Dermis blood vessel endothelial cell (primary cell): ENCODE measurements at places on chromosomes 12 and 14. TPM values are rescaled to one million over a fixed set of nuclear protein-coding genes. Genes with fewer than 3 reads are reported as not detected.

The GUCY2C gene
- total RNA-seq, result not detected in 2 replicates

DNA sequence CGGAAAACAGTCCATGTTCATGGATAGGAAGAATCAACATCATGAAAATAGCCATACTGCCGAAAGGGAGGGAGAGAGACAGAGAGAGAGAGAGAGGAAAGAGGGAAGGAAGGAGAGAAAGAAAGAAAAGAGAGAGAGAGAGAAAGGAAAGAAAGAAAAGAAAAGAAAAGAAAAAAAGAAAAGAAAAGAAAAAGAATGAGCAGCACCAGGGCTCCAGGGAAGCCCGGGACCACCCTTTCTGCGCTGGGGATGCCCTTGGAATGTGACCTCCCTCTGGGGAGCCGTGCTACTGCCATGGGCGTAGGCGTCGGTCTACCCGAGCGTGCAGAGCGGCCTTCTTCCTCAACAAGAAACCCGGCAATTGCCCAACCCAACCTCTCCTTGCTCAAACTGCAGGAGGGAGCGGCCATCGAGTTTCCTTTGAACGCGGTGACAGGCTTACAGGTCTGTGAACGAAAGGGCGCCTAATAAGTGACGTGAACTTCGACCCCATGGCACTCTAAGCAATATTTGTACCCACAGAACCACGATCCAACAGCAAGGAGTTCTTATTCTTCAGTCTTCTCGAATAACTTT is 16.9 kb downstream of the OR6S1 start:
- peak; percentile 52 for DNase-seq

- peak; percentile 64 for DNase-seq
Measured at GRCh38 chr14:104967386-104968152, 10.6 kb downstream of the AHNAK2 start.

The DACT1 gene
- total RNA-seq, result 0.05 and 0.34 TPM in 2 replicates

DNA sequence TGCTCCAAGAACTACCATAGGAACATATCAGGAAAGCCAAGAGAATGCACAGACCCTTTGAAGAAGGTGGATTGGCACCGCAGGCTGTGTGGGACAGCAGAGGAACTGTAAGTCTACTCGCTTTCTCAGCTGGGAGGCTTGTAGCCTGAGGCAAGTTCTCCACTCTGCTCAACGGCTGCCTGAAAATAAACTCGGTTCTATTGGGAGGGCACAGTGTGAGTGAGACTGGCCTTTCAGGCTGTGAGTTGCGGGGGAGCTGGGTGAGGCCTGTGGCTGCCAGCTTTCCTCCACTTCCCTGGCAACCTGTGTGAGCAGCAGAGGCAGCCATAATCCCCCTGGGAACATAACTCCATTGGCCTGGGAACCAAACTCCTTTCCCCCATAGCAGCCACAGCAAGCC is 132.1 kb downstream of the ANKS1B start:
- no peak for DNase-seq

GRCh38 chr14:63877550-63877939 is 24.7 kb downstream of the SYNE2 start:
- DNase-seq, result no peak

The TOGARAM1 gene
- total RNA-seq, result 21.1 and 23.1 TPM in 2 replicates

- DNase-seq, result no peak
Measured at GRCh38 chr12:23891115-23891514, 58.4 kb downstream of the SOX5 start.

- DNase-seq, result peak; percentile 76
Measured at GRCh38 chr12:19979584-19979983, 388.8 kb upstream of the PDE3A start.

DNA sequence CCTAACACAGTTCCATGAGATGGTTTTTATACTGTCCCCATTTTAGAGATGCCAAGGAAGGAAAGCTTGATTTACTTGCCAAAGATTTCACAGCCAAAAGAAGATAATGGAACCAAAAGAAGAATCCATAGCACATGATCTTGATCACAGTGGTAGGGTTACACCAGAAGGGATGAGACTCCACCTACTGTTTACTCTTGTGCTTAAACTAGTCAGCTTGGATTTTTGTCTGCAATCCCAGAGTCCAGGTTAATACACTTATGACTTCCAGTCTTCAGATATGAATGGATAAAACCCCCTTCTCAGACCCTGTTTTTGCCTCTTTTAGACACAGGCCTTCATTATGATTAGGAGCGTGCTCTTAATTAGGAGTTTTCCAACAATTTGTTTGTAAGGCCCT is 454.2 kb downstream of the AEBP2 start:
- DNase-seq, result peak; percentile 31

DNA sequence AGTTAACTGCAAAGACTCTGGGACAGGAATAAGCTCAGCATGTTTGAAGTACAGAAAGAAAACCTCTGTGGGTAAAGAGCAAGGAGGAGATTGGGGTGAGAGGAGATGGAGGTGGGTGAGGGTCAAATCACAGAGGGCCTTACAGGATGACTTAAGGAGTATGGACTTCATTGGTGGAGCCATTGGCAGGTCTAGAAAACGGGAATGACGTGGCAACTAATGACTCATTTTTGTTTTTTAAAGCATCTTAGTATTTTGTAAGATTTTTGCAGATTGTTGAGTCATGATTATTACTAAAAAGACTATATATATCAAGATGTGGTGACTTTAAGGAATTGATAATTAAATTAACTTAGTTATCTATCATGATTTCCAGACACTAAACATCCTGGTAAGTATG is 18.5 kb downstream of the UTP20 start:
- DNase-seq, result peak; percentile 7

DNA sequence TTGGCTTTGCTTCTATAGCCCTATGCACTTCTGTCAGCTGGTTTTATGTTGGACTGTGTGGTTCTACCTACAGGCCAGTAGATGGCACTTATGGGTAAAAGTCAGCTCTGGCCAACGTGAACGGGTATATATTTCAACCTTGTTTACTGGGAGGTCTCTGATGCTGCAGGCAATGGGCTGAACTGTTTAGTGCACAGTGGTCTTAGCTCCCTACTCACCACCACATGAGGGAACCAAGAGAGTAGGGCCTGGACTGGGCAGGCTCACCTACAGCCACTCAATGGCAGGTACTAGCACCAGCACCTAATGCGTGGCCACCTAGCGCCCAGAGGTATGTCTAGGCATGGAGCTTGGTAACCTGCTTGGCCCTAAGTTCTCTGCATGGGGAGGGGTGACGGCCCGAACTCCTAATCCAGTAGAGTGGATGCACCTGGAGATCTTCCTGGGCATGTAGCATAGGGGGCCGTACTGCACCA is 481.8 kb downstream of the TMEM117 start:
- no peak for DNase-seq

The SPIC gene
- total RNA-seq, result not detected in 2 replicates

The SIX6 gene
- total RNA-seq, result not detected in 2 replicates

GRCh38 chr12:31867292-31867691 is 91.9 kb upstream of the RESF1 start:
- no peak for DNase-seq

DNA sequence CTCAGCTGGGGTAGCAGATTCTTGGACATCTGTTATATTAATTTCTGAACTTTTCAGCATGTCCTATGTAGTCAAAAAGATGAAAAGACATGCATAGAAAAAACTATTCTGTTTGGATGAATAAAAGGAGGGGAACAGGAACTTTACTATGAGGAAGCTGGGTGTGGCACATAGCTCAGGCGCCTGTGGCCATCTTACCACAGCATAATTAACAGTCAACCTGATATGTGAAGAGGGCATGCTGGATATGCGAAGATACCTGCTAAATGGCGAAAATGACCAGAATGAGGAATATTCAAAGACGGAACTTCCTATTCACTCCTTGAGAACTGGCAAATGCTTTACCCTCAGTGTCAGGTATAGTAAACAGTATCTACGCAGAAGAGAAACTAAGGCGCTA is 18.4 kb downstream of the SETD3 start:
- no peak for DNase-seq

DNA sequence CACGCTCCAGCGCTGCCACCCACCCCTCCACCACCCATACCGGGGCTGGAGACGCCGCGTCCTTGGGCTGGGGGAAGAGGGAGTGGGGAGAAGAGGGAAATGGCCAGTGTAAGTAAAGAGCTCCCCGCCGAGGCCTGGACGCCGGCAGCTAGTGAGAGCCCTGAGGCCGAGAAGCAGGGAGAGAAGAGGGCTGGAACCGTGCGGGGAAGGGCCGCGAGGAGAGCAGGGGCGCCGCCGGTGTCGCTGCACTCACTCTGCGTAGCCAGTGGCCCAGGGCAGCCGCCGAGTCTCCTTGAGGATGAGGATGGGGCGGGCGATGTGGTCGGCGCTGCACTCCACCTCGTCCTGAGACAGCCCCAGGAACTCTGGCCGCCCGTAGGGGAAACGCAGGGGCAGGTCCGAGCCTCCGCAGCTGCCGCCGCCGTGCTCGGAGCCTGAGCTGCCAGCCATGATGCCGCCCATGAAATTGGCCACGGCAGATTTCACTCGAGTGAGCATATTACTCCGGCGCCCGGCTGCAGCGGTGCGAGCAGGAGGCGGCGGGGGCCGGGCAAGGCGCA is 631 bp downstream of the PPM1H start:
- peak; percentile 47 for DNase-seq

The VEZT gene
- 96.7 and 134 TPM in 2 replicates for total RNA-seq

The KRT71 gene
- not detected in 2 replicates for total RNA-seq

- no peak for DNase-seq
Measured at GRCh38 chr12:125187780-125188741, 122.8 kb downstream of the AACS start.

- DNase-seq, result no peak
Measured at GRCh38 chr12:88371416-88372183, 208.7 kb downstream of the KITLG start.
